ENCODE measurements at places on chromosomes 12 and 14.

GRCh38 chr12:57169969-57170368 is 22.6 kb upstream of the LRP1-AS start:
- DNase-seq: no peak

DNA sequence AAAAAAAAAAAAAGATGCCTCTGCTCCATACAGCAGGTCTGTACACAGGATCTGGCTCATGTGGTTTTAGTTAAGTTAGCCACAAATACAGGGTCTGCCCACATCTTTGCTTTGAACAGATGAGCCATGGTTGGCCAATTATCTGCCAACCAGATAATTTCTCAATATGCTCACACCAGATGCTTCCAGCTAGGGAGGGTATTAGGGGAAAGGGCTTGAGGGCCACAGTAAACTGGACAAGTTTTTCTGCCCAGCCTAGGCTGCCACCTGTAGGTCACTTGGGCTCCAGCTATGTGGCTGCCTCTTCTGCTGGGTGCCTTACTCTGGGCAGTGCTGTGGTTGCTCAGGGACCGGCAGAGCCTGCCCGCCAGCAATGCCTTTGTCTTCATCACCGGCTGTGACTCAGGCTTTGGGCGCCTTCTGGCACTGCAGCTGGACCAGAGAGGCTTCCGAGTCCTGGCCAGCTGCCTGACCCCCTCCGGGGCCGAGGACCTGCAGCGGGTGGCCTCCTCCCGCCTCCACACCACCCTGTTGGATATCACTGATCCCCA is 776 bp downstream of the RDH5 start:
- DNase-seq: peak; percentile 98

- DNase-seq: no peak
Observed at GRCh38 chr12:70686907-70687306, 49.7 kb upstream of the PTPRB start.

DNA sequence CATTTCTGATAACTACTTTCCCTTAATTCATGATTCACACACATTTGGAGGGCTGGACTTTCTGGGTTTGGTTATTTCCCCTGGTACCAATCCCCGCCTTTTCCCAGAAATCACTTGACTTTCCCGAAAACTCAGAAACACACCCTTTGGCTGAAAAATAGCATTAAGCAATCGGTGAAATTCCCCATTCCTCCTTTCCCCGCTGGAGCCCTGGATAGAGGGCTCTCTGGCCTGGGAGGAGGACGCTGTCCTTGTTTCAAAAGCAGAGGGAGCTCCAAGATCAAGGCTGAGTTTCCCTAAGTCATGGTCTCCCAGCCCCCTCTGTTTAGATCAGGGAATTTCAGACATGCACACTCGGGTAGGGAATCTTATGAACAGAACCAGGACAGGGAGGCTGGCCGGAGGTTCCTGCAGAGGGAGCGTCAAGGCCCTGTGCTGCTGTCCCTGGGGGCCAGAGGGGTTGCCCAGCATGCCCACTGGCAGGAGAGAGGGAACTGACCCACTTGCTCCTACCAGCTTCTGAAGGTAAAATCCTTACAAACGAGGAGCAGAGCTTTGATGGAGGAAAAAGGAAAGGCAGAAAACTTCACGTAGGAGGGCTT is at the start of gene C1S:
Gene C1S, plus strand, starts transcription at position 366 of the 602 bp plus-strand sequence. CDS start 1,195 bp downstream, outside the sequence.
- DNase-seq: peak; percentile 98

- peak; percentile 24 for DNase-seq
Observed at GRCh38 chr12:92290886-92291285, 145.2 kb upstream of the BTG1 start.

DNA sequence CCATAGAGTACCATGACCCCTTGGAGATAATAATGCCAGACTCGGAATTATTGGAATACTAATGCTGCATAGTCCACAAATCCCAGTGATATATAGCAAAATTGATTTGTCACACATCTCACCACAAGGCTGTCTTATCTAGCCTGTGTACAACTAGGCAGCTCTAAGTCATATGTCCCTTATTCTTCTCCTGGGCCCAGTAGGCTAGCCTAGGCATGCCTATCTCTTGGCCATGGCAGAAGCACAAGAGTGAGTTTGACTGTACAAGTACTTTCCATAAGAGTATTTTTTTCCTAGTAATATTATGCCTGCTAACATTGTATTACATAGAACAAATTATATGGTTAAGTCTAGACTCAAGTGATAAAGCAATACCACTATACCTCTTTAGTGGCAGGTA is 1122.1 kb upstream of the SEL1L start:
- DNase-seq: no peak

DNA sequence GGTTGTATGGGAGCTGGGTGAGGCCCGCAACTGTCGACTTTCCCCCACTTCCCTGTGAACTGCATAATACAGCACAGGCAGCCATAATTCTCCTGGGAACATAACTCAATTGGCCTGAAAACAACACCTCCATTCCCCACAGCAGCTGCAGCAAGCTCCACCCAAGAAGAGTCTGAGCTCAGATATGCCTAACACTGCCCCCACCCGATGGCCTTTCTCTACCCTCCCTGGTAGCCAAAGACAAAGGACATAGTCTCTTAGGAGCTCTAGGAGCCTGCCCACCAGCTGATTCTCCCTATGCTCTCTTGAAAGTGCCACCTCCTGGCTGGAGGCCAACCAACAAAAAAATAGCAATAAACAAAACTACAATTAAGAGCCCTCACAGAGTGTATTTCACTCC is 542.7 kb upstream of the LMO3 start:
- DNase-seq: no peak

GRCh38 chr12:52321418-52321817 is 220 bp upstream of the KRT83 start:
- no peak for DNase-seq

DNA sequence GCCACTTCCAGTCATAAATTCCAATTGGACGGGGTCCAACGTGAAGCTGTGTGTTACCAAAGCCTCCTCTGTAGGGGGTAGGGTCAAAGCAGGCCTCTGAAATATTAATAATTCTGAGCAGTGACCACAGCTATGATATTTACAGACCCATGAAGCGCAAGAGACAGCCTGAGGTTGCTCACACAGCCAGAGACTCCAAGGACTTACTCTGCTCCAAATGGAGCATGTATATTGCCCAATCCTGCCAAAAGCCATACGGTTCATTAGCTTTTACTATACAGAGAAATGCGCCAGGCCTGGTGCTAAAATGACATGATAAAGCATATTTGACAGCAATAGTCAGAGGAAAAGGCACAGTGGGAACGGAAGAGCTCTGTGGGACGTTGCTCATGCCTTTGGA is 151.3 kb downstream of the PAH start:
- DNase-seq: no peak

GRCh38 chr14:74964787-74965485 is 9.5 kb upstream of the PGF start:
- DNase-seq: peak; percentile 73

DNA sequence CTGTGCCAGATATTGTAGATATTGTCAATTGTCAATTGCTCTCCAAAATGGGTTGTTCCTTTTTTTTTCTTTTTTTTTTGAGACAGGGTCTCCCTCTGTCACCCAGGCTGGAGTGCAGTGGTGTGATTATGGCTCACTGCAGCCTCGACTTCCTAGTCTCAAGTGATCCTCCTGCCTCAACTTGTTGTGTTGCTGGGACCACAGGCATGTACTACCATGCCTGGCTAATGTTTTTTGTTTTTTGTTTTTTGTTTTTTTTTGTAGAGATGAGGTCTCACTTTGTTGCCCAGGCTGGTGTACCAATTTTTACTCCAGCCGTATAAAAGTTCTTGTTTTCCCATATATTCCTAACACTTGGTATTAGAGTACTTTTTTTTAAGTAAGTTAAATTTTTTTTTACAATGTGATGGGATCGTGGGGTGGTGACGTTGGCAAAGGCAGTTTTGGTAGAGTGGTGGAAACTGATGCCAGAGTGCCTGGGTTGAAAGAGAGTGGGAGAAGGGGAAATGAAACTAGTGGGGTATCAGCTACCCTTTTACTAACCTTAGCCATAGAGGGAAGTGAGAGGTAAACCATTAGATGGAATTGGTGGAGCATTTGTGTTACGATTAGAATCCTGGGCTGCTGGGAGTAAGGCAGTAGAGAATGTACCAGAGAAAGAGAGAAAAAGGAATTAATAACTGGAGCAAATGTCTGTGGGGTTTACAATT is 33.0 kb upstream of the CFAP54 start:
- no peak for DNase-seq

GRCh38 chr12:132163041-132163910 is 19.0 kb downstream of the NOC4L start:
- no peak for DNase-seq

GRCh38 chr12:31651893-31652521 is 7.5 kb upstream of the ETFBKMT start:
- no peak for DNase-seq

- no peak for DNase-seq
Observed at GRCh38 chr12:29071099-29071498, 78.0 kb upstream of the FAR2 start.

- no peak for DNase-seq
Observed at GRCh38 chr12:123260081-123260480, 11.6 kb downstream of the CDK2AP1 start.

DNA sequence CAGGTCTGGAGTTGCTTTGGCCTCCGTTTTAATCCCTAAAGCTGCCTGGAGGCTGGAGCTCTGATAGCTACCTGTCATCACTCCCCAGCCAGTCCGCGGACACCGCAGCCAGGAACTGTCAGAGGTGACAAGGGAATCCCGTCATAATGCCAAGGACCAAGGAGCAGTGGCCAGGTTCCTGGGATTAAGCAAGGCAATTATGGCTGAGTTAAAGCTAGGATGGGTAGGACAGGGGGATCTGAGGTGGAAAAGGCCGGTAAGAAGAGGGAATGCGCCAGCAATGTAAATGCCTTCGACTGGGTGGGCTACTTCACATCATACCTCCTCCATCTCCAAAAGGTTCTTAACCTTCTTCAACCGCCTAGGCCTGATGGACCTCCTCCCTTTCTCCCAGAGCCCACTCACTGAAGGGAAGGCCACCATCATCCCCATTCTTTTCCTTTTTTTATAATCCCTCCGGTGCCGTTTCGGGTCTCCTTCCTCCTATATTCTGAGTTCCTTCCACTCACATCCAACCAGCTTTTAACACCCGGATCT is 1.9 kb downstream of the PPP1R3E start:
- peak; percentile 19 for DNase-seq

GRCh38 chr14:33796356-33796755 is 154.5 kb downstream of the EGLN3 start:
- peak; percentile 21 for DNase-seq

- peak; percentile 46 for DNase-seq
Observed at GRCh38 chr12:58369576-58369975, 428.2 kb downstream of the ATP23 start.

- DNase-seq: no peak
Observed at GRCh38 chr14:94356379-94357056, 31.9 kb downstream of the SERPINA1 start.

- no peak for DNase-seq
Observed at GRCh38 chr12:85310025-85310424, 30.0 kb downstream of the ALX1 start.

GRCh38 chr12:105793421-105793820 is 345.3 kb downstream of the NUAK1 start:
- no peak for DNase-seq

DNA sequence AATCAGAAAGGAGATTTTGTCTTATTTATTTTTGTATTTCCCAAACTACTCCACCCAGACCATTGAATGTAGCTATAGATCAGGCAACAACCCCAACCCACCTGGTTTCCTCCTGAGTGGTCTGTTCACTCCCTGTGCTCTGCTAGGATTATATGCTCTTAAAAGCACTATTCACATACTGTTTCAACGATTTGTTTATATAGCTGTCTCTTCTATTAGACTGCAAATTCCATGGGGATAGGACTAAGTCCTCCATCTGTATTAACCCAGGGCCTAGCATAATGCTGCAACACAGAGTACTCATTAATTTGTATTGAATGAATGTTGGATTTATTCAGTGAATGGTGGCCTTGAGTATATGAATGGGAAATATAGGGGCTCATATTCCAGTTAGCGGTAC is 307.6 kb downstream of the RAD51B start:
- DNase-seq: no peak

DNA sequence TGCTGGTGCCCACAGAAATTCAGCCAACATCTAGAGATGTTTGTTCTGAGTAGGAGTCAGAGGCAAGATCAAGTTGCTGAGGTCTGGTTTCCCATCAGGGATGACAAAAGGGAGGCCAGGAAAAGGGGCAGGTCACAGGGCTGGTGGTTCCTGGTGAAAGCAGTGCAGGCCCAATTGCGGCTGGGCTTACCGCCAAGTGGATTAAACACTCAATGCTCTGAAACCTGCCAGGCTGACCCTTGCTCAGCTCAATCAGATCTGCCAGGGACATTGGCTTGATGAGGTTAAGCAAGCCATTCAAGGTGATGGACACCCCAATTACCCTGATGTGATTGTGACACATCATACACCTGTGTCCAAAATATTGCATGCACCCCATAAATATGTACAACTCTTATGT is 5.5 kb upstream of the OAS1 start:
- DNase-seq: no peak

GRCh38 chr12:64385468-64385867 is 5.1 kb downstream of the C12orf56 start:
- peak; percentile 70 for DNase-seq

- DNase-seq: no peak
Observed at GRCh38 chr12:52306731-52307130, 14.5 kb downstream of the KRT83 start.

DNA sequence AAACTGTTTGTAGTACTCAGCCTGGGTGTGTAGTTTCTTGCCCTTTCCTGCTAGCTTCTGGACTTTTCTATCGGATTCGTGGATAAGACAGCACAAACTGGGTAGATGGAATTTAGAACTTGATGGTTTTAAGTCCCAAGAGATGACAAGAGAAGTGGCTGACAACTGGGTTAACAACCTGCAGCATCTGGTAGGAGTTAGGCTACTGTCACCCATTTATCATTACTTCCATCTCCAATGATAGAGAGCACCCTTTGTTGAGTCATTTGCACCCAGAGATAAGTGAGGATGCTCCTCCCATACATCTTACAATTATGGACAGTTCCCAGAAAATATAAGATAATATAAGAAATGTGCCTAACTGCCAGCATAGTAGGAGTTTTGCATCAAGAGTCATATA is 50.2 kb upstream of the FLRT2 start:
- DNase-seq: no peak

DNA sequence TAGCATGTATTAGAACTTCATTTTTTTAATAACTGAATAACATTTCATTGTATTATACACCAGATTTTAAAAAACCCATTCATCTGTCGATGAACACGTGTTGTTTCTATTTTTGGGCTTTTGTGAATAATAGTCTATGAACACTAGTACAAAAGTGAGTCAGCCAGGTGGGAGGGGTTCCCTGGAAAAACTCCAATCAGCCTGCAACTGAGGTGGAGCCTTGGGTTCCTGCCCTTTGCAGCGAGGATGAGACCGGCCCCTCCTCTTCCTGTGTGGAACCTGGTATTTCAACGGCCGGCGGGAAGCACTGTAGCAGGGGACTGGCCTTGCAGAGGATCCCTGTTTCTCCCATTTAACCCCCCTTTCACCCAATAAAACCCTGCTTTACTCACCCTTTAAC is 56.1 kb downstream of the LMNTD1 start:
- DNase-seq: no peak

DNA sequence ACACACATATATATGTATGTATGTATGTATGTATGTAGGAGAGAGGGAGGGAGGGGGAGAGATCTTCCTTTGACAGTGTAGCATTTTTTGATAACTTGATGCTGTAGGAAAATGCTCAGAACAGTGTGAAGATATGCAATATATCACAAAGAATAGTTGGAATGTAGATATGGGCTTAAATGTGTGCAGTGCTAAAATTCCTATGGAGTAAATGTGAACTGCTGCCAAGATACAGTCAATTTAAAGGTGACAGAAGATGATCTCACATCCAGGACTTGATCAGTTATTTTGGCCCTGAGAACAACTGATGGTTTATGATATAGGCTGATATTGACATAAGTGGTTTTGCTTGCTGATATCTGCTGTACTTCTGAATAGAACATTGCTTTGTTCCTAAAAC is 84.2 kb downstream of the DAAM1 start:
- no peak for DNase-seq

Measured in EL (cell line).